ENCODE measurements at places on chromosomes 12 and 14. TPM values are rescaled to one million over a fixed set of nuclear protein-coding genes. Genes with fewer than 3 reads are reported as not detected.

DNA sequence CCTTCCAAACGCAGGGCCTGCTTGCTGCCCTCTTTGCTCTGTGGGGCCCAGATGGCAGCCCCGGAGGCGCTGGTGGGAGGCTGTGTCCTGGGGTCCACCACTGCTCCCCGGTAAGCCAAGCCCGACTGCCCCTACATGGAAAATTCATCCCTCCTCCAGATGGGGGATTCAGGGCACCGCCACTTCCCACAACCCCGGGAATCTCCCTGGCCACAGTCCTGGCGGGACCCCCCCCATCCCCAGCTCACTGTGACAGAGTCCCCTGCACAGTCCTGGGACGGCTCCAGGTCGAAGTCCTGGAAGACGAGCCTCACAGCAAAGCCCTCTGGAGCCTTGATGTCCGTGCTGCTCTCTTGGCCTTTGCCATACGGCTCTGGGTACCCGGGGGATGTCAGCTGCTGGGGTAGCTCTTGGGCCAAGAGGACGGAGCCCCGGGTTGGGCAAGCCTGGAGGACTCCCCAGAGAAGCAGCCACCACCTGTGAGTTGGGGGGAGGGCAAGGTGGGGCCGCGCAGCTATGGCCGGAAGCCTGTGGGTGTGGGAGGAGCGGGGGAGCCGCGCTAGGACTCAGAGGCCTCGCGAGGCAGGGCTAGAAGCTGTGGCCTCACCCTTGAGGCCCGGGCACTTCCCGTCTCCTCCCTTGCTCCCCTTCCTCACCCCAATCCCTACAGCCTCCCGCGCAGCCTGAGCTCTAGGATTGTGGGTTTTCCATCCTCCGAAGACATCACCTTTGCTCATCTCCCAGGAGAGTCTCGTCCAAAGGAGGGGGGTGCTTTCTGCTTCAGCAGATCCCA, 815 bp downstream of the C1RL start:
- peak; percentile 86 for DNase-seq

DNA sequence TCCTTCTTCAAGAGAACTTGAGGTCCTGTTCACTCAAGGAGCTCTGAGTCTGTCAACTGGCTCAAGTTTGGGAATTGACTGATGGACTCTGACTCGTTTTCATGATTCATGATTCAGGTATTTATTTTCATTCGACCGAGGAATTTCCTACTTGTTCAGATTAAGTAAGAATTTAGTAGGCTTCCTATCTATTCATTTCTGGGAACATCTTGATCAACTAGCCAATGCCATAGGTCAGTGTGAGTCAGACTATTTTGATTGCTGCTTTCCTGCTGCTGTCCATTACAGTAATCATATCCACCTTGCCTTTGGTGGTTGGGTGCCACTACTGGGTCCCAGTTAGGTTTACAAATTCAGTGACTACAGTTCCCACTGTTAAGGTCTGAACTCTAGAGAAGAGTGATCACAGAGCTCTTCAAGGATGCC, 6.1 kb downstream of the FAM186A start:
- no peak for DNase-seq

- DNase-seq = no peak
Observed at GRCh38 chr14:36626151-36626550, 35.5 kb upstream of the PAX9 start.

GRCh38 chr14:46325157-46325556, 326.4 kb downstream of the RPL10L start:
- DNase-seq = no peak

GRCh38 chr14:21385188-21385904, 1.5 kb upstream of the SUPT16H start:
- DNase-seq = peak; percentile 8

GRCh38 chr12:53481939-53482586, 17.2 kb downstream of the MAP3K12 start:
- no peak for DNase-seq

GRCh38 chr14:37595809-37596621, 586 bp downstream of the TTC6 start:
- no peak for DNase-seq

DNA sequence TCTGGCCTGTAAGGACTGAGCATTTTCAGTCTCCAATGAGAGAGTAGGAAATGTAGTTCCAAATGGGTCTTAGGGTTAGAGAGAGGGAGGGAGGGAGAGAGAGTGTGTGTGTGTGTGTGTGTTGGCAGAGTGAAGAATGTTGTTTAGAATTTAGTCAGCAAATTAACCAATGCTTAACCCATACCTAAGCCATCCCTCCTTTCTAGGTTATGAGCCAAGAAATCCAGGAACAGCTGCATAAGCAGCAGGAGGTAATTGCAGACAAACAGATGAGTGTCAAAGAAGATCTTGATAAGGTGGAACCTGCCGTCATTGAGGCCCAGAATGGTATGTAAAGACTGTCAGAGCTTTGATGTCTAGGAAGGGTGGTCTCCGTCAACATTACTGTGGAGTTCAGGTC, 56.9 kb downstream of the HSP90AA1 start:
- DNase-seq = no peak

DNA sequence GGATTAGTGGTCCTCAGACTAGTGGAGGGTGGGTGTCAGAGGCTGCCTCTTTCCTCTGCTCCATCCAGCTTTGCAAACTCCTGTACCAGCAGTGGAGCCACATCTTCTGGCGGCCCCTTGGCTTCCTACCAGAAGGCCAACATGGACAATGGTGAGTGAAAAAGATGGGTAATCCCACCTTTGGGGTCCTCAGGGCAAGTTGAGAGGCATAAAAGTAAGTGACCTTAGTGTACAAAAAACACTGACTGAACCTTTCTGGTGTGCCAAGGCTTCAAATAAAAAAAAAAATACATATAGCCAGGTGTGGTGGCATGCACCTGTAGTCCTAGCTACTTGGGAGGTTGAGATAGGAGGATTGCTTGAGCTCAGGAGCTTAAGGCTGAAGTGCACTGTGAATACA, 9.2 kb upstream of the PIP4K2C start:
- DNase-seq = no peak

- DNase-seq = no peak
Observed at GRCh38 chr14:96165493-96166436, 38.9 kb upstream of the BDKRB2 start.

GRCh38 chr12:98635657-98636323, 8.8 kb downstream of the IKBIP start:
- DNase-seq = peak; percentile 40

GRCh38 chr12:51342416-51342815, 4.1 kb downstream of the CELA1 start:
- no peak for DNase-seq

DNA sequence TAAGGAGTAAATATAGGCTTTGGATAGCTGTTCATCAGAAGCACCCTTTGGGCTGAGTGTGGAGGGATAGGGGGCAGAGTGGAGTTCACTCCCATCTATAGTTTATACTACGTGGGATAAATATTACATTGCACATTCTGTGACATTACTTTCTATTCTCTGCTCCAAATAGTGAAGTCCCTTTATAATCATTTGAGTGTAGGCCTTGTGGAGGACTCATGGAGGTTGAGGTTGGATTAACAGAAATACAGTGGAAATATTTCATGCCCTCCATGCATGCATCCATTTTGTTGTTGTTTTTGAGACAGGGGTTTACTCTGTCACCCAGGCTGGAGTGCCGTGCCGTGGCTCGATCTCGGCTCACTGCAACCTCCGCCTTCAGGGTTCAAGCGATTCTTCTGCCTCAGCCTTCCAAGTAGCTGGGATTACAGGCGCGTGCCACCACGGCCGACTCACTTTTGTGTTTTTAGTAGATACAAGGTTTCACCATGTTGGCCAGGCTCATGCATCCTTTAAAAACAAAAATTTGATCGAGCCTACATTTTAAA, 1.4 kb downstream of the CHPT1 start:
- no peak for DNase-seq

- DNase-seq = peak; percentile 57
Observed at GRCh38 chr14:47103771-47104170, 452.2 kb upstream of the RPL10L start.

- DNase-seq = no peak
Observed at GRCh38 chr12:49388682-49389386, 21.6 kb downstream of the SPATS2 start.

GRCh38 chr12:104569346-104570173, 112.8 kb downstream of the CHST11 start:
- no peak for DNase-seq

GRCh38 chr14:60346706-60347105, 97.7 kb downstream of the PPM1A start:
- no peak for DNase-seq

GRCh38 chr14:58245562-58245961, 919 bp downstream of the PSMA3 start:
- DNase-seq = peak; percentile 9

GRCh38 chr12:82857276-82857675, 170.6 kb downstream of the TMTC2 start:
- DNase-seq = no peak

- DNase-seq = no peak
Observed at GRCh38 chr12:131598717-131599116, 112.2 kb upstream of the SFSWAP start.

DNA sequence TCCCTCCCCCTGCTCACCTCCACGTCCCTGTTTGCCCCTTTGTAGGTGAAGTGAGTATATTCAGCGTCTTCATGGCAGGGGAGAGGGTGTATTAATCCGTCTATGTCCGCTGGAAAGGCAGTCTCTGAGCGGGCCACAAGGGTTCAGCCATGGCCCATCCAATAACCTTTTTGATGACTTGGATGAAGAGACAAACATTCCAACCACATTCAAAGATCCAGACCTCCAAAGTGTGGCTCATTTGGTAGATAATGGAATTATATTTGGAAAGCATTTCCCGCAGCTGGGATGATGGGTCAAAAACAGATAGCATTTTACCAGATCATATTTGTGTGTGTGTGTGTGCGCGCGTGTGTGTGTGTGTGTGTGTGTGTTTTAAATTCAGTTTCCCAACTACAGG, 345.9 kb downstream of the DPF3 start:
- DNase-seq = no peak

- no peak for DNase-seq
Observed at GRCh38 chr12:26123482-26123980, 1.3 kb downstream of the BHLHE41 start.

GRCh38 chr12:47767216-47767724, 5.8 kb upstream of the SLC48A1 start:
- DNase-seq = no peak

GRCh38 chr12:42010715-42011114, 134.0 kb downstream of the GXYLT1 start:
- DNase-seq = no peak

- no peak for DNase-seq
Observed at GRCh38 chr14:39168591-39168990, 1.5 kb downstream of the TRAPPC6B start.

DNA sequence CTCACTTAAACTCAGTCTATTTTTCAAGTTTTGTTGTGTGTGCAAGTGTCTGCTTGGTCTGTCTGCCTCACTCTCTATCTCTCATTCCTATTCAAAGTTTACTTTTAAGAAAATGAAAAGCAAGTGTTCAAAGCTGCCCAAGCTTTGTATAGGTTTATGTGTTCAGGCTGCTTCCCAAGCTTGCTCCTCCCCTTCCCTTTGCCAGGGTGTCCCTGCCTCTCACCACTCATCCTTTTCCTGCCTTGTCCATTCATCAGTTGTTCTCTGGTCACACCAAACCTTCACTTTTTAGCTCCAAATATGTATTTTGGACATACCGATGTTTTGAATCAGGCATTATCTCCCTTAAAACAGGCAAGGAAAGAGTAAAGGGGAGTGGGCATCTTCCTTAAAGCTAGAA, 41.3 kb downstream of the STK38L start:
- peak; percentile 40 for DNase-seq

Gene CIROP
- total RNA-seq = 0.72 TPM

Gene CMKLR1
- total RNA-seq = 79.0 TPM

Gene MMP17
- total RNA-seq = not detected

Measured in umbilical cord (tissue), 2 donors.